WTC11 (cell line): ENCODE measurements at places on chromosomes 11 and 22.
A peak's percentile ranks its signal among the peaks of the same experiment; 100 is the strongest.

GRCh38 chr11:107494055-107494454 is 36.4 kb upstream of the CWF19L2 start:
- H3K36me3 ChIP-seq = peaks cover 4% of the 10 kb centered on the region
- DNase-seq = no peak
- H3K27ac ChIP-seq = no peak overlapping the region
- H3K4me1 ChIP-seq = no peaks in the 10 kb centered on the region
- H3K27me3 ChIP-seq = peaks cover 3% of the 10 kb centered on the region; the same call in 1 of the 2 replicates

DNA sequence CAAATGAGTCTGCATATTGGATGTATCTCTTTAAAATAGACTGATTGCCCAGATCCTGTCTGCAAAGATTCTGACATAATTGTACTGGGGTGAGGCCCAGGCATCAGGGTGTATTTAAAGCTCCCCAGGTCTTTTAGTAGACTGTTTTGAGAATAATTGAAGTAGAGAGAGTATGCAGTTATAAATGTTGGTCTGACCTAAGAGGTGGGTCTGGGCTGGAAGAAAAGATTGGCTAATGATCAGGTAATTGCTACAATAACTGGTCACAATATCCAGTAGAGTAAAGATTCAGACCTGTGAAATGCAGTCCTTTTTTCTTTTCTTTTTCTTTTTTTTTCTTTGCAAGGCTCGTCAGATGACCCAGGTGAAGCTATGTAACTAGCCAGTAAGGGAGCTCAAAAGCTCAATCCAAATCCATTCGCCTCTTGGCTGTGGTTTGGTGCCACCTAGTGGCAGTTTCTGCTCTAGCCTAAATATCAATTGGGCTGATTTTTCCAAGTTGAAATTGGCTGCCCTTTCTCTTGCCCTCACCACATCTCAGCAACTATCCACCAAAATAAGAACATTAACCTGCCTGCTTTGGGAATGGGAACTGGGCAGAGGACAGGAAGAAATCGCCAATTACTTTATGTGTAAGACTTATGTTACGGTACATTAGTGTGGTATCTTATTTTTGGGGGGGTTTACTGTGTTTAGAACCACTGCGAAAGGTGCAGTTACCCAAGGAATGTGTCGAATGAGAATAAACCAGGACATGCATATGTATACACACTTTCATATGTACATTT is 45.9 kb downstream of the ZNF143 start:
- peak; percentile 84 for DNase-seq
- peaks cover 38% of the 10 kb centered on the region for H3K36me3 ChIP-seq
- peaks cover 26% of the 10 kb centered on the region for H3K4me1 ChIP-seq

- no peaks in the 10 kb centered on the region for H3K36me3 ChIP-seq
- peaks cover 8% of the 10 kb centered on the region for H3K27me3 ChIP-seq
- H3K4me3 ChIP-seq = peak overlapping the region; percentile 90
- H3K4me1 ChIP-seq = peaks cover 10% of the 10 kb centered on the region
- H3K27ac ChIP-seq = peak overlapping the region; percentile 89
Measured at GRCh38 chr11:67442504-67443404, 522 bp downstream of the CORO1B start.

DNA sequence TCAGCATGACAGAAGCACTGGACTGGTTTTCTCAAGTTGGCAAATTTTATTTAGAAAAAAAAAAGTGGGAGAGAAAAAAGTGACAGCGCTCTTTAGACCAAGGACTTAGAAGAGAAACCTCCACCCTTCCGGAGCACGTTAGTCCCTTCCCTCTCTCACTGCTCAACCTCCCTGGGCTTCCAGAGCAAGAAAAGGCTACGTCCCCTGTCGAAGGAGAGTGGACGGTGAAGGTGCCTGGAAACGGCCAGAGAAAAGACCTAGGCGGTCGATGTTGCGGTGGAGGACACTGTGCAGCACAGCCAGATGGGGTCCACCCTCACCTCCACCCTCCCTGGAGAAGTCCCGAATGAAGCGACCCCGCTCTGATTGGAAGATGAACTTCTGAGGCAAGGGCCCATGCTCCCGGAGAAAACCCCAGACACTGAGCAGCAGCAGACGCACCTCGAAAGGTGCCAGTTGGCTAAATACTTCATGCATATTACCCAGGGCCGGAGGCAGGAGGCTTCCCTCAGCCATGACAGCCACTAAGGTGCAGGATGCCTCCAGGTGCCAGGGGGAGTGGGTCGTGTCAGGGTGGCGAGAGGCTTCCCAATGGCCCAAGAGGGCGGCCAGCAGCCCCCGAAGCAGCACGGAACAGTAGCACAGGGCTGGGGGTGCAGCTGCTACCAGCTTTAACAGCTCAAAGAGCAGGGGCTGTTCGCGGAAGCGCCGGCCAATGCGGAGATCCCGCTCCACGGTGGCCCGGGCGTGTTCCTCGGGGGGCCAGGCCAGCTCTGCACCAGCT is 604 bp upstream of the GANAB start:
- 0 out of 2 replicates have a peak overlapping the region, but pooled peaks have one; percentile 23 for H3K27ac ChIP-seq
- H3K4me3 ChIP-seq = peak overlapping the region; percentile 99
- no peaks in the 10 kb centered on the region for H3K27me3 ChIP-seq
- DNase-seq = no peak
- H3K36me3 ChIP-seq = peaks cover 36% of the 10 kb centered on the region

- H3K36me3 ChIP-seq = no peaks in the 10 kb centered on the region
- H3K27me3 ChIP-seq = peaks cover 34% of the 10 kb centered on the region
- DNase-seq = no peak
- H3K27ac ChIP-seq = no peak overlapping the region
Measured at GRCh38 chr22:17087498-17088131, 2.8 kb downstream of the IL17RA start.

DNA sequence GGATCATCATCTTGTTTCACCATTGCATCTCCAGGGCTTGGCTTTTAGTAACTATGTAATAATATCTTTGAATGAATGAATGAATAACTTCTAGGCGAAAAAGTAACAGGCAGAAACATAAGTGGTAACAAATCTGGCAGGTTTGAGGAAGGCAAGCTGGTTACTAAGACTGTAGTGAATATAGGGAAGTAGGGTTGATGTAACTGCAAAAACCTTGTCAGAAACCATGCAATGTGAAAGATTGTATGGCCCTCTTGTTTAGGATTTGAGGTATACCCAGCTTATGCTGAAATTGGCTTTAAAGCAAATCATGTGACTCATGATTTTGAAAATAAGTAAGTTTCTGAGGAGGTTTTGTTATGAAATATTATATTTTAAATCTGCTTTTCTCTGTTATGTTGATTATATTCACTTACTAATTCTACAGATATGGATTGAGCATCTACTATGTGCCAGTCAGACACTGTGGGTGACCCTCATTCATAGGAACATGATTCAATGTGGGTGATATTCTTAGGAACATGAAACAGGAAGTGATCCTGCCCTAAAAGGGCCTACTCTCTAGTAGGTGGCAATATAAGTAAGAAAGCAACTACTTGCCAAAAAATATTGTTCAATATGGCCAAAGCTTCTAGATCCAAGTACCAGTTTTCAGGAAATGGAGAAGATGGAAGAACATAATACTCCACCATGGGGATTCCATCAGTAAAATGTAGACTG is 115.5 kb upstream of the CCDC90B start:
- DNase-seq = no peak
- no peaks in the 10 kb centered on the region for H3K36me3 ChIP-seq
- no peak overlapping the region for H3K4me3 ChIP-seq
- no peaks in the 10 kb centered on the region for H3K27me3 ChIP-seq
- H3K4me1 ChIP-seq = peaks cover 8% of the 10 kb centered on the region

DNA sequence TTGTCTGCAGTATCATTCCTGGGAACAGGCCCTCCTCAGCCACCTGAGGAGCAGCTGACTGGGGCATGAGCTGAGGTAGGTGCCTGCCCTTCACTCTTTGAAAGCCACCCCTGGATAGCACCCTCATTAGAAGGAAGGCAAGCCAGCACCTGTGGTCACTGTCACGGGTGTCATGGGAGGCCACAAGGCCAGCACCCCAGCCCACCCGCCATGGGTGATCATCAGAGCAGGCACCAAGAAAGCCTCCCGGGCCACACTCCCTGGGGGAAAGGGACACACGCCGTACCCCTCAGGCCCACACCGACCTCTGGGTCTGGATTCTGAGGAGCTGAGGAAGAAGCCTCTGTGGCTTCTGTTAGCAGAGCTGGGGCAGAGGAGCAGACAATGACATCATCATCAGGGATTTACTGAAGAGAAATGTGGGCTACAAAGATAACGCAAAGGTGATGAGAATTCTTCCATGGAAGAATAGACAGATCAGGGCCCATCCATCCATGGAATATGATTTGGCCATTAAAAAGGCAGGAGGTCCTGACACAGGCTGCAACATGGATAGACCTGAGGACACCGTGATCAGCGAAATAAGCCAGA is 16.7 kb upstream of the NAP1L4 start:
- no peak for DNase-seq
- no peaks in the 10 kb centered on the region for H3K27me3 ChIP-seq
- H3K4me3 ChIP-seq = no peak overlapping the region
- H3K27ac ChIP-seq = no peak overlapping the region
- H3K36me3 ChIP-seq = peaks cover 42% of the 10 kb centered on the region

DNA sequence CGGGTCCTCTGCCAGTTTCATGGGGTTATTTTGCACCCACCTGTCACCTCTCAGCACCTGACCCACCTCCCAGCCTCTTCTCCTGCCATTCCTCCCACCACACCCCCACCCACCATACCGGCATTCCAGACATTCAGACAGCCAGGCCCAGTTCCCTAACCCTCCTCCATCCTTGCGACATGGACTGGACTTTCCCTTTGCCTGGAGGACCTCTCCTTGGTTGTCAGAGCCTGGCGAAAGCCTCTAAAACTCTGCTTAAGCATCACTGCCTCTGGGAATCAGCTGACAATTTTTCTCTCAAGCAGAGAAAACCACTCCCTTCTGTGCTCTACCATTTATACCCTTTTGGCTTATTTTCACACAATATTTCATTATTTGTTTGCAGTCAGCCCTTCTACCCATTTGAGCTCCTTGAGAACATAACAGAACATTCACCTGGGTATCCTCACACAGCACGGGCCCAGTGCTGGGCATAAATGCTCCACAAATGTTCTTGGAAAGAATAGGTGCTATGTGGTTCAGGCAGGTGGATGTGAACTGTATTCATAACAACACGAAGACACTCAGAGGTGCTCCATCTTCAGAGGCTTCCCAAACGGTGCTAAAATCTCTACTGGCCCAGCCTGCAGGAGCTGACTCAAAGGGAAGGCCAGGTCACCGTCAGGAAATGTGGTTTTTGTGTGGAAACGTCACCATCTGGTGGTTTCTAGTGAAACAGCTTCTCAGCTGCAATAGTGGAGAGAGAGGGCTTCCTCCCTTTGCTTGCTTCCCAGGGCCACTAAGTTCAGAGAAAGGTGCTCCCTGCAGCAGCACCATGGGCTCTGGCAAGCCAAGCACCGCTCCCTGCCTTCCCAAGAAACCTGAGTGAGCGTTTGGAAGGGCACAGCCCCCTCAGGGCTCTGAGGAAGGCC is 10.4 kb downstream of the SPATA19 start:
- no peaks in the 10 kb centered on the region; the same call in 1 of the 2 replicates for H3K27me3 ChIP-seq
- 0 out of 2 replicates have a peak overlapping the region, but pooled peaks have one; percentile 0 for H3K27ac ChIP-seq
- peaks cover 19% of the 10 kb centered on the region for H3K4me1 ChIP-seq
- H3K36me3 ChIP-seq = no peaks in the 10 kb centered on the region

GRCh38 chr11:66728693-66729385 is at the start of gene SPTBN2:
TSS of gene SPTBN2 (minus strand) at chr11:66729216. CDS start at chr11:66721240, 7,976 bp downstream.
- peaks cover 69% of the 10 kb centered on the region for H3K27me3 ChIP-seq
- H3K4me1 ChIP-seq = peaks cover 24% of the 10 kb centered on the region
- peak; percentile 56 for DNase-seq

DNA sequence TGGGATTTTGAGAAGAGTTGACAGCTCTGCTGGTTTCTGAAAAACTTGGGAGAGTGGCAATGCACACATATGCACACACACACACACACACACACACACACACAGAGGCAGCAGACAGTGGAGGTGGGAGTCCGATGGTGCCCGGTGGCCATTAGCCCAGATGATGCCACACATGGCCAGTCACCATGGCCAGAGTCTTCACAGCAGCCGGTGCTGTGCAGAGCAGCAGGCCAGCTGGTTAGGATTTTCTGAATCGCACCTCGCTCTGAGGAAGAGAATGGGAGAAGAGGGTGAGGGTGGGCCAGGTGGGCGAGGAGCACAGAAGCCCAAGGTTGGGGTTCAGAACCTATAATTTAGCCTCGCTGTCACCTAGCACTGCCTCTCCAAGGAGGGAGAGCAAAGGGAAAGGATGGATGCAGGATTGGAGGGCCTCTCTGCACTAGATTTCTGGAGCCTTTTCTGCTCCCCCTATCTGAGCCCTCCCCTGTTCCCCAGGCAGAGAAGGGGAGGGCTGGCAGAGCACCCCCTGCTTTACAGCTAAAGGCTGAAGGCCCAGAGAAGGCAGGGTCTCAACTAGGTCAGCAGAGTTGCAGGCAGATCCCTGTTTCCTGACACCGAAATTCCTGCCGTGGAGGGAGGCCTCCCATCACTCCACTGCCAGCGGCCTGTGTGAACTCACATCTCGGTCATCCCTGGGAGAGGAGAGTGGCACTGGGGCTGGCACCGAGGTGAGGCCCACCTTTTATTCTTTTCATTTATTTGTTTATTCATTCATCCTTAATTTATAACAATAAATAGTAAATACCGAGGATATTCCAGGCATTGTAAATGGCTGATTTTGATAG is 25.8 kb upstream of the FXYD6 start:
- H3K4me3 ChIP-seq = no peak overlapping the region
- H3K36me3 ChIP-seq = no peaks in the 10 kb centered on the region
- H3K4me1 ChIP-seq = peaks cover 5% of the 10 kb centered on the region; the same call in 1 of the 2 replicates
- no peak overlapping the region for H3K27ac ChIP-seq
- no peak for DNase-seq
- no peaks in the 10 kb centered on the region for H3K27me3 ChIP-seq

GRCh38 chr11:86671531-86672006 is 847 bp downstream of the ME3 start:
- peak; percentile 36 for DNase-seq
- H3K36me3 ChIP-seq = no peaks in the 10 kb centered on the region
- no peak overlapping the region for H3K27ac ChIP-seq
- peak overlapping the region; percentile 70 for H3K4me3 ChIP-seq
- peaks cover 52% of the 10 kb centered on the region for H3K27me3 ChIP-seq

GRCh38 chr22:32795214-32795596 is 6.3 kb upstream of the TIMP3 start:
- DNase-seq = no peak
- H3K4me1 ChIP-seq = peaks cover 2% of the 10 kb centered on the region; the same call in 1 of the 2 replicates
- H3K27ac ChIP-seq = no peak overlapping the region
- H3K4me3 ChIP-seq = no peak overlapping the region
- peaks cover 22% of the 10 kb centered on the region for H3K27me3 ChIP-seq

GRCh38 chr11:11608783-11609232 is 13.0 kb downstream of the GALNT18 start:
- H3K4me1 ChIP-seq = peaks cover 21% of the 10 kb centered on the region
- DNase-seq = no peak
- no peak overlapping the region; the same call in 1 of the 2 replicates for H3K27ac ChIP-seq
- H3K4me3 ChIP-seq = no peak overlapping the region

- no peaks in the 10 kb centered on the region for H3K4me1 ChIP-seq
- DNase-seq = no peak
- H3K27ac ChIP-seq = no peak overlapping the region
- H3K4me3 ChIP-seq = no peak overlapping the region
- H3K36me3 ChIP-seq = peaks cover 6% of the 10 kb centered on the region; the same call in 1 of the 2 replicates
Measured at GRCh38 chr11:68810164-68810563, 31.6 kb downstream of the CPT1A start.

- DNase-seq = no peak
- H3K4me1 ChIP-seq = 0 out of 2 replicates have a peak, but pooled peaks cover 4% of the 10 kb centered on the region
- no peaks in the 10 kb centered on the region for H3K36me3 ChIP-seq
- no peak overlapping the region for H3K27ac ChIP-seq
- H3K27me3 ChIP-seq = no peaks in the 10 kb centered on the region
- no peak overlapping the region for H3K4me3 ChIP-seq
Measured at GRCh38 chr11:41286751-41287150, 172.7 kb downstream of the LRRC4C start.

GRCh38 chr11:104164028-104164520 is at the start of gene PDGFD:
TSS of gene PDGFD (minus strand) at chr11:104164147.
- peak; percentile 89 for DNase-seq
- H3K27me3 ChIP-seq = peaks cover 3% of the 10 kb centered on the region; the same call in 1 of the 2 replicates
- peaks cover 19% of the 10 kb centered on the region for H3K4me1 ChIP-seq
- H3K4me3 ChIP-seq = peak within 1 kb of the TSS; percentile 91
